ENCODE measurements at places on chromosomes 7 and 10.

- no peak for DNase-seq
Measured at GRCh38 chr7:37660614-37661013, 23.0 kb upstream of the GPR141 start.

DNA sequence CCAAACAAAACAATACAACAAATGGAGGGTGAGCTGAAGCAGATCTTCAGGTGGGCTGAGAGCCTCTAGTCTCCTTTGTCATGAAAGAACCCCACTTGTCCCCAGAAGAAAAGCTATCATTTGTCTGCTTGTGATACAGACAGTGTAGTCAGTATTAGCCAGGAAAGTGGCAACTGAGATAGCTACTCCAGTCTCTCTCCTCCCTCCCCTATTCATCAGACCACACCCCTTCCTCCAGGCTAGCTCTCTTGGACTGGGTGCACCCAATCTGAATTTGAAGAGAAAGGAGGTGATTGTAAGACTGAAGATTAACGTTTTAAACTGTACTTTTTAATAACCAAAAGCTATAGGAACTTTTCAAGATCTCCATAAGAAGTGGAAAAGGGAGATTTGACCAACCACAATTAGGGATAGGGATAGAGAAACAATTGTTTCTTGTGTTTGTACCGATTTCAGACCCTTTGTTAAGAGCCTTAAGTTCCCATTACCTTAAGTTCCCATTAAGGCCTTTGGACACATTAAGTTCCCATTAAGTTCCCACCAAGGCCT lies 14.1 kb downstream of the BMPR1A start:
- DNase-seq: no peak

- no peak for DNase-seq
Measured at GRCh38 chr7:151273651-151274390, 25.3 kb upstream of the SMARCD3 start.

- DNase-seq: no peak
Measured at GRCh38 chr7:131762753-131763152, 206.3 kb upstream of the PODXL start.

GRCh38 chr7:100059251-100059739 lies 9.7 kb downstream of the ZSCAN21 start:
- DNase-seq: no peak

GRCh38 chr7:158707610-158708009 lies 3.0 kb upstream of the NCAPG2 start:
- no peak for DNase-seq

DNA sequence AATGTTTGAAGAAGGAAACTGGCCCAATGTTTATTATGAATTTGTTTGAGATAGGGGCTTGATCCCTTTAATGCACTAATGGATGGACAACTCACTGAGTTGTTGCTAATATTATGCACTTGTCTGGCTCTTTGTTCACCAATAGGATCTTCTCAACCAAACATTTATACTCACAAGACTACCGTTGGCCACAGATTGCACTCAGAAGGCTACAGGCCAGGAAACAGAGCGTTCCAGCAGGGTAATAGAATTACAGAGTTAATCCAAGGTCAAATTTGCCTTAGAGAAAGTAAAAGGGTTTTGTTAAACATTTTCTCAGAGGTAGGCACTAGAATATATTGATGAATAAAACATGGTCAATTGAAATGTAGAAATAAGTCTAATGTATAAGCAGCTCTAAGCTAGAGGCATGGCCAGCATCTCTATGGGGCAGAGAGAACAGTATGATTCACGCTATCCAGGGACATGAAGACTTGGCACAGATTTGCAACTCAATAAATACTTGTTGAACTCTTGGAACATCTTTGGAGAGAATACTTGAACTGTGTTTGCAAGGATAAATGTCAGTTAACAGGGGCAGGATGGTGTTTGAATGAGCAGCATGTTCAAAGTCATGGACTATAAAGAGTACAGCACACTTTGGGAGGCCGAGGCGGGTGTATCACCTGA lies 606.9 kb downstream of the SORCS3 start:
- DNase-seq: no peak

DNA sequence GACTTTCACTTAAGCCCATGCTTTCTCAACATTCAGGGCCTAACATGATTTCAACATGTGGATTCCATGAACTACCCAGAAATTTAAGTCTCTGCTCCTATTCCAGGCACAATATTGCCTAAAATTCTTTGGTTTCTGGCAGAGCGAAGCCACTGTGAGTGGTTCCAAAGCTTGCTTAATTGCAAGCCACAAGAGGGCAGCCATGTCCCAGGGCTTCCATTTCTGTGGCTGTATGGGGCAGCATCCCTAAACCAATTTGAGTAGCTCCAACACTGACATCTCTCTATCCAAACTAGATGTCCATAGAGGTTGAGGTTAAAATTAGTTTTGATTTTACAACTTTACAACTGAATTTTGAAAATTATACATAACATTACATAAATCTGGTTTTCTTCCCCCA lies 56.3 kb upstream of the MDFIC start:
- DNase-seq: no peak

GRCh38 chr10:88881320-88881719 lies 1.3 kb downstream of the STAMBPL1 start:
- no peak for DNase-seq

DNA sequence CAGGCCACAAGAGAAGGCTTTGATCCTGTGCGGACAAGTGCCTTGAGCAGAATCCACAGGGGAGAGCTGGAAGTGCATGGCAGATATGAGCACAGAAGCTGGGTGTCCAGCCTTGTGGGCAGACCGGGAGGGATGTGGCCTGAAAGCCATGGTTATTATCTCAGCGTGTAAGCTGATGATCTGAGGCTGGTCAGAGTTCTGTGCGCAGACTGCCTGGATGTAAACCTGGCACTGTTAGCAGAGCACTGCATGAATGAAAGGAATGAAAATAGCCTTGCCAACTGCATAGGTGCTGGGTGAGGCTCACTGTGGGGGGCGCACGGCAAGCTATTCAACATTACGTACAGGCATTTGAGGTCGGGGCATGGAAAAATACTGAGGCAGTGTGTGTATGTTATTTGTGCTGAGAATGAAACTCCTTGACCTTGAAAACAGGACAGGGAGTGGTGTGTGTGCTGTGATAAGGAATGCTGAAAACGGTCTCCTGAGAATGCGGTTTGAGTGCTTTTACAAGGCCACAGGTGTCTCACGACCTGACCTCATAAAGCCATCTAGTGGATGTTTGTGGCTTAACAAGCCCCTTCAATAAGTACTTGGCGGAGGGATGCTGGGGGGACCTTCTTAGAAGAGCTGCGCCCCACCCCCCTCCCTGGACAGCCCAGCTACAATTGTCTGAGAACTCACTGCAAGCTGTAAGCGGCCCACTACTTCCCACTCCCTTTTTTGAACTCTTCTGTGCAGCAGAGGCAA lies 18.7 kb downstream of the AKR1C1 start:
- DNase-seq: no peak

- no peak for DNase-seq
Measured at GRCh38 chr10:48494073-48494472, 110.8 kb downstream of the ARHGAP22 start.

DNA sequence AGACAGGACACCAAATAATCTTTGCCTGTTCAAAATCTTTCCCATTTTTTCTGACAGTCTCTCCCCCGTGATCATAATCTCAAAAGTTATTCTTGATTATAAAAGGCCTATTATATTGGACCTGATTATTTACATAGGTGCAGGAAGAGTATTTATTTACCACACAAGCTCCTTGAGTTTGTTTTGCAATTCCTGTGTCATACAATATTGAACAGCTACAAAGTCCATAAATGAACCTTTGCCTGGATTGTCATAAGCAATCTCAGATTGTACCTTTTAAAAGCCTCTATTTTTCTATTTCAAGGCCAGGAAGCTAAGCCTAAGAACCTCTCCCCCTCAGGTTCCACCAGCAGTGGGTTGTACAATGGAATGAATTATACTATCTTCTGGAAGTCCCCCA lies 183.9 kb upstream of the MEOX2 start:
- DNase-seq: no peak

DNA sequence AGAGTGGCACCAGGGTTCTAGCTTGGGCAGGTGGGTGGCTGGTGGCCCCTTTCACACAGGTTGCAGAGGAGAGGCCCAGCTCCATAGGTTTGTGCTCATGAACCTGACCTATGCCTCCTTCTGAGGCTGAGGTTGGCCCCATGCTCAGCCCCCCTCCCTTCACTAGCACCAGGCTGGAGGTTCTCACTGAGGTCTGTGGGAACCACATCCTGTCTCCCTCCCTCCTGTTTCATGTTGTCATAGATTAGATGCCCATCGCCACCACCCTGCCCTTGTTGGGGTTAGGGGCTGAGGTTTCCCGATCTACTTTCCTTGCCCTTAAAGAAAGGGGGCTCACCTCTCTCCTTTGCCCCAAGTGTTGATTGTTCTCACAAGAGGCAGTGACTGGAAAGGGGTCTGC lies 14.7 kb downstream of the NEUROG3 start:
- no peak for DNase-seq

DNA sequence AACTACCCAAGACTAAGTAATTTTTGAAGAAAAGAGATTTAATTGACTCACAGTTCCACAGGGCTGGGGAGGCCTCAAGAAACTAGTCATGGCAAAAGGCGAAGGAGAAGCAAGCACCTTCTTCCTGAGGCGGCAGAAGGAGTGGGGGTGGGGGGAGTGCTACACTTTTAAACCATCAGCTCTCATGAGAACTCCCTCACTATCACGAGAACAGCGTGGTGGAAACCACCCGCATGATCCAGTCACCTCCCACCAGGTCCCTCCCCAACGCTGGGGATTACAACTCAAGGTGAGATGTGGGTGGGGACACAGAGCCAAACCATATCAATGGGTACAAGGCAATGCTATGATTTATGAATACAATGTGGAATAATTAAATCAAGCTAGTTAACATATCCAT lies 241.9 kb downstream of the PTPRN2 start:
- no peak for DNase-seq

- DNase-seq: no peak
Measured at GRCh38 chr10:34906067-34906965, 91.2 kb upstream of the PARD3 start.

DNA sequence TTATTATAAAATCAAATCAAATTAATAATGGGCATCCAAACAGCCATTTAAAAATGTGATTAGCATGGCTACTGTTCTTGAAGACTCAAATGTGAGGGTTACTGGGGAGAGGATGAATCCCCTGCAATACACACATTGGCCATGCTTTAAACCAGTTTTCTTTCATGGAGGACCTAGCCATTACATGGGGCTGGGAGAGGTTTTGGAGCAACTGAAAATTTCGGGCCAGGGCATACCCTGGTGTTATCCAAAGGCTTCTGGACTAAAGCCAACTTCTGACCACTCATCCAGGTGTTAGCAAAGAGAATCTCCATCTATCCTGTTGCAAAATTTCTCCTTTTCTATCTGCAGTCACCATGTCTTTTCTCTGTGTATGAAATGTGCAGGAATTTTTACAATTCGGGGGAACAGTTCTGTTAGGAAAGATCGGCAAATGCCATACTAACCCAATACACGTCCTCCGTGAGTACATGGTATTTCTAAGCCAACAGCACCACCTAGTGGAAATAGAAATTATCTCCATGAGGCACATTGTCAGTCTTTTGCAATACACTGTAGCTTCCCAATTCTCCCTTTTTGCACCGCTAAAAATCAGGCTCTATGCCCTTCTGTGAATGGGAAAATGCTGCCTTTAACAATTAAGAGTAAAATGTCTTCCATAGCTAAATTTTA lies 47.0 kb upstream of the ZNF107 start:
- DNase-seq: no peak

DNA sequence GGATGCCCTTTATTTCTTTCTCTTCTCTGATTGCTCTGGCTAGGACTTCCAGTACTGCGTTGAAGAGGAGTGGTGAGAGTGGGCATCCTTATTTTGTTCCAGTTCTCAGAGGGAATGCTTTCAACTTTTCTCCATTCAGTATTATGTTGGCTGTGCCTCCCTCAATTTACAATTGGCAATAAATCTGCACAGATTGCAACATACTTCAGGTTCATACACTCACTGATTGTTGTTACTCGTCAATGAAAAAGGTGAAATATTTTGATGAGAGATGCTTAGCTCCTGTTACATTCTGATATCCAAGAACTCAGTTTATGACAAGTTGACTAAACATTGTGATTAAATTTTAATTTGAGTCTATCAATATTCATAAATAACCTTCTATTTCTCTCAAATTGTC lies 37.9 kb upstream of the DKK1 start:
- no peak for DNase-seq

- no peak for DNase-seq
Measured at GRCh38 chr7:45682836-45683555, 108.8 kb downstream of the ADCY1 start.

DNA sequence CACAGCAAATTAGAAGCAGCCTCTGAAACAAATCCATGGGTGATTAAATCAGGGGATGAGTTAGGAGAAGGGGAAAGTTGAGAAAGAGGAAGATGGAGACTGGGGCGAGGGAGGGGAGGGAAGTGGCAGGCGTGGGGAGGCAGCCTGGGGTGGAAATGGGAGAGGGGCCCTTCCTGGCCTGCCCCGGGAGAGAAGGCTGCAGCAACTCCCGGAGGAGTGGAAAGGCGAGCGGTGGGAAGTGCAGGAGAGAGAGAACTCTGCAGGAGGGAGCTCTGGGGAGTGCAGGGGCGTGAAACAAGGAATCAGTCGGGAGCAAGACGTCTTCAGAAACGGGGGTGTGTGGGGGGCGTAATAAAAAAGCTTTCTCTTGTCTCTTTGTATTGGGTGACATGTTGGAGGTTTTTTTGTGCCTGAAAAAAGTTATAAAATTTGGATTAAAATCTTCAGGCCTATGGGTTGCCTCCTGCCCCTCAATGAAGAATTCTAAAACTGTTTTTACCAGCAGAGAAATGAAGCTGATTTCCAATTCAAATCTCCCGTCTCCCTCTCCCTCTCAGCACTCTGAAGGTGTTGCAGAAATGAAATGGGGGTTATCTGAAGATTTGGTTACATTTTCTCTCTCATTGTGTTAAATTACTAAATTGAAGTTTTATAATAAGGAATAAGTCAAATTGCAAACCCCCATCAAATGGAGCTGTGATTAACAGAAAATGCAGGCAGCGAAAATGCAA lies 4.7 kb upstream of the UNCX start:
- no peak for DNase-seq

- no peak for DNase-seq
Measured at GRCh38 chr10:69438536-69439349, 12.5 kb upstream of the TSPAN15 start.

DNA sequence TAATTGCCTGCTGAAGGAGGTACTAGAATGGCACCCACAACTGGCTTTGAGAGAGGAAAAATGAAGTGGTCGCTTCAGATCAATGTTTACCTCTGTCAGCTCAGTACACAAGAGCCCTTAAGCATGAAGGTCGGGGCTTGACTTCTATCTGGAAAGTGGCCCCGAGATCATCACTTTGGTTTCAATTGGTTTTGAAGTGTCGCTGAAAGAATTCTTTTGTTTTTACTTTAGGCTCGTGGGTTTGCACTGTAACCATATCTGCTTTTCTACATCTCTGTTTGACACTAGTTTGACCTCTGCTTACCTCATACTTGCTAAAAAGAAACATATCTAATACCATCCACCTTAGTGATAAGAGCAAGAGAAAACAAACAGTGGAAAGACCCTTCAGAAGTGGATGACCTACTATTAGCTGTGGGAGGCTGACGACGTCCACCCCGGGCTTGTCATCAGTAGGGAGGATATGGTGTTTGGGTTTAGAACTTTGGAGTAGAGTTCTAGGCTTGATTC lies 361.8 kb downstream of the GATA3 start:
- DNase-seq: no peak

GRCh38 chr10:50614444-50615137 lies 9.2 kb downstream of the SGMS1 start:
- no peak for DNase-seq
